AG20443 (cell line): ENCODE measurements at places on chromosomes 5 and 9.
A peak's percentile ranks its signal among the peaks of the same experiment; 100 is the strongest.

DNA sequence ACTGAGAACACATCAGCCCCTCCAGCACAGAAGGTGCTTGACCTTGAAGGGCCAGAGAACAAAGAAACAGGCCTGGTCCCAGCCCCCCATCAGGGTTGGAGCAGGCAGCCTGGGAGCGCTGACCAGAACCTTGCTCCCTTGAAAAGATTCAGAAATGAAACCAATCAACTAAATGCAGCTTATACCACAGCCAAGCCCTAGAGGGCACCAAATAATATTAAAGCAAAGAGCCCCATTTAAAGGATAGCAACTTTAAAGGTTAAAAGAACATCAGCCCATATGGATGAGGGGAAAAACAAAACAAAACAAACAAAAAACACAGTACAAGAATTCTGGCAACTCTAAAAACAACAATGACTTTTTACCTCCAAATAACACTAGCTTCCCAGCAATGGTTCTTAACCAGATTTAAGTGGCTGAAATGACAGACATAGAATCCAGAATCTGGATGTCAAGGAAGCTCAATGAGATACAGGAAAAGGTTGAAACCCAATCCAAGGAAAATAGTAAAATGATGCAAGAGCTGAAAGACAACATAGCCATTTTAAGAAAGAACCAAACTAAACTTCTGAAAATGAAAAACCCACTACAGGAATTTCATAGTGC lies 471.9 kb downstream of the MTRR start:
- DNase-seq: peak; percentile 57

DNA sequence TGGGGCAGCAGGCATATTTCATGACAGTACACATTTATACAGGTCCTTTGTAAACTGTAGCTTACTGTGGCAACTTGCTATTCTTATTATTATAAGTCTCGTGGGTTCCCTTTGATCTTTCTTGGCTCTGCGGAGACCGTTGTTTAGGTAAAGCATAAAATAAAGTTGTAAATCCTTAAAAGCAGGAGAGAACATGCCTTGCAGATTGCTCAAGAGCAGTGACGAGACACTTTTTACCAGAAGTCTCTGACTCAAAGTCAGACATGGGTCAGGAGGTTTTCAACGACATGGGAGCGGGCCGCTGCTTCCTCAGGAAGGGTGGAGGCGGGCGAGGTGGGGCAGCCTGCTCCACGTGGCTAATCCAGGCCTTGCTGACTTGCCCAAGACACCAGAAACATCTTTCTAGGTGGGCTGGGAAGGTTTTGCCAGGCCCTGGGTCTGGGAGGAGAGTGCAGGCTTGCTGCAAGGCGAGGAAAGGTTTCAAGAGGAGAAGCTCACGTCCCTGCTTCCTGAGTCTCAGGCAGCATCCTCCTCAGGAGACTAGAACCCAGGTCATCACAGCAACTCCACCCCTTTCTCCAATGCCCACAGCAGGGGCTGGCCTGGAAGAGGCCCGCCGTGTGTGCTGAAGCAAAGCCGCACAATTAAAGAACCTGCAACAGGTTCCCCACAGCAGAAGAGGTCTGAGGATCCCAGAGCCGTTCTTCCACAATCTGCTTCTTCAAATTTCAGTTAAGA lies 6.5 kb downstream of the TBC1D2 start:
- peak; percentile 83 for DNase-seq

- no peak for DNase-seq
These were observed 62.4 kb downstream of the SLC36A1 start for GRCh38 chr5:151509836-151510235.

DNA sequence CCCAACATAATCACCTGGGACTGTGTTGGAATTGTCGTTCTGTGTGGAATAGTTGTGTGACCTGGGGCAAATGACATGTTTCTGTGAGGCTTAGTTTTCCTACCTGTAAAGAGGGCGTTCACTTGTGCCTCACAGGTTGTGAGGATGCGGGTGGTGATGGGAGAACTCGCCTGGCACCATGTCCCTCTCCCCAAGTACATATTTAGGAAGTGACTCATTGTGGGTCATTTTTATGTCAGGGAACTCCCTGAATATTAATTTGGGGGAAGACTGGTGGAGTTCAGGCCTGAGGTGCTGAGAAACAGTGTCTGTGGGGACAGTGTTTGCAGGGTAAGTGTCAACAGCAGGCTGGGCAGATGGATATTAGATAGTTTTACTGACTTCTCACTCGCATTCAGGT lies 144.7 kb downstream of the KDM4C start:
- DNase-seq: peak; percentile 21

DNA sequence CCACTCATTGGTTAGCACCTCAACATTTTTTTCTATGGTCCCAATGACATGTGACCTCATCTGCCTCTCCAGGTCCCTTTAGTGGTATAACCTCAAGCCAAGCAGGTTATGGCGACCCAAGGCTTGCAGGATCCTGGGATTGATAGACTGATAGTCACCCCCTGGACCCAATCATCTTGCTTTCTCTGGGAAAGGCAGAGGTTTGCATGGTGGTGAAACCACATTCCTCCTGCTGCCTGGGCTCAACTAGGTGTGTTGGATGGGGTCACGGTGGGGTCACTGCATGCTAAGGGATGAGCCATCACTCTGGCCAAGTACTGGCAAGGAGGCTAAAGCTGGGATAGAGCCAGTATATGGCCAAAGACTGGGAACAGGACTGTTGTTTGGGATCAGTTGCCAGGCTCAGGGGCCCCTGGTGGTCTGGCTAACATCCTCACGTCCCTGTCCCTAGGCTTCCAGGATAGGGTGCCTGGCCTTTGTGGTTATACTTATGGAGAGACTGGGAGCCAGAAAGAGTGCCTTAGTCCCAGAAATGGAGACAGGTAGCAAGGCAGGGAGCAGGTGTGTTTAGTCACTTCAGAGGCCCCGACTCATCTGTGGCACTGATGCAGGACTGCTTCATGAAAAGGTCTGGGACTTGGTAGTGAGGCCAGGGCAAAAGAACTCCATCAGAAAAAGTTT lies 4.6 kb upstream of the SMIM32 start:
- no peak for DNase-seq

DNA sequence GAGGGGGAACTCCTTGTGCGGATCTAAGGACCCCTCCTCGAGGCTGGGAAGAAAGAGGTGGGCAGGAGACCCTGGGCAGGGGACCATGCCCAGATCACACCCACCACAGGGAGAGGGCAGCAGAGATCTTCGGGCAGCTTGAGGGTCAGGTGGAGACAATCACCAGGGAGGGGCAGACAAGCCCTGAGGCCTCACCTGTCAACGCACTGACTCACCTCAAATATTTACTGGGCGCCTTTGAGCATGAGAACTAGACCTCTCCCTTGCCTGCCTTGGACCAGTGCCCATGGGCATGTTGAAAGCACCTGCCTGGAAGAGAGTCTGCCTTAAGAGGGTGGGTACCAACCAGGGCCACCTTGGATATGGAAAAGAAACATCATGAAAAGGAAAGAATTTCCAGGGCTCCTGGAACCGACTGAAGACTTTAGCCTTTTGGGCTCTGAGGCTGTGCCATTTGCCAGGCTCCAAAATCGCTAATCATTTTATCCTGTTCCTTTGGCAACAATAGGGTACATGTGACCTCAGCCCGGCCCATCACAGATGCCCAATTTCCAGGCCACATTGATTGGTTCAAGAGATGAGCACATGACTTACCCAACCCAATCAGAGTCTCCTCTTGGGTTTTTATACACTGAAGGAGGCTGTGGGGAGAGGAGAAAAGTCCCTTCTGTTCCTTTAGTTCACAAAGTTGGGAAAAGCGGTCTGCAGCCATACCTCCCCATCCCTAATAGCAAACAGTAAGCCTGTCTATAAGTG lies 10.4 kb upstream of the SPINK4 start:
- DNase-seq: no peak

- DNase-seq: peak; percentile 93
These were observed 209.2 kb upstream of the PAPPA start for GRCh38 chr9:115944166-115944948.

GRCh38 chr5:125408448-125409233 lies 662.2 kb upstream of the ZNF608 start:
- peak; percentile 81 for DNase-seq

GRCh38 chr5:9841516-9842170 lies 211.5 kb upstream of the TAS2R1 start:
- no peak for DNase-seq

GRCh38 chr5:34900652-34901051 lies 14.7 kb downstream of the RAD1 start:
- no peak for DNase-seq

- DNase-seq: no peak
These were observed 40.9 kb downstream of the NACC2 start for GRCh38 chr9:136054146-136054545.

DNA sequence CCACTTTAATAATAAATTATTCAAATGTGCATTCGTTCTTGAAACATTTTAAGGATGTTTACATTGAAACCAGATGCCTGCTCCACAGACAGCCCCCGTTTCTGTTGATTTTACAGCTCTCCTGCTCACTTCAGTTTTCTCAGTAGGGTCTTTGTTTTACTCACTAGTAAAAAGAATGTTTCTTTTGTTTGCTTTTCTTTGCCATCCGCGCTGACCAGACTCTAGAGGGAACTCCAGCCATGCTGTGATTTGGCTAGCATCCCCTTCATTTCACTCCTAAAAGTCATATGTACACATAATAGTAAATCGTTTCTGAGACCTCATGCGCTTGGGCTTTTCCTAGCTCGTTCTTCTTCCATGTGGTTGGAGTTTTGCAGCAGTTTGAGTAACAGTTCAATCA lies 28.7 kb upstream of the PALM2AKAP2 start:
- DNase-seq: no peak

DNA sequence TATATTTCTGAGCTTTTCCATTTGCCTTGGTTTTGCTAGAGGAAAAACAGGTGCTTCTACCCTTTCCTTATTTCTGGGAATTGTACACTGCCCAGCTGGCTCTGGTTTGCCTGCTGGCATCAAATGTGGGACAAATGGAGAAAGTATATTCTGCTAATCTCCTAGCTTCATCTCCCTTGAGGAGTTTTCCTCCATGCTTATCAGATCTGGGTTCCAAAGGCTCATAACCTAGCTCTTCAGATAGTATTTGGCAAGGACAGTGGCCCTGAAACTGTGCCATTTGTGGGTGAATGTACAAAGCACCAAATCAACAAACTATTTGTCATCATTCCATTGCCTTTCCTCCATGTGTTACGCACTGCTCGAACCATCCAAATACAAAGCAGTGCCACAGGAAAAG lies 16.2 kb downstream of the PRLR start:
- no peak for DNase-seq

- DNase-seq: peak; percentile 45
These were observed 1.5 kb upstream of the IRX2 start for GRCh38 chr5:2752821-2753439.

DNA sequence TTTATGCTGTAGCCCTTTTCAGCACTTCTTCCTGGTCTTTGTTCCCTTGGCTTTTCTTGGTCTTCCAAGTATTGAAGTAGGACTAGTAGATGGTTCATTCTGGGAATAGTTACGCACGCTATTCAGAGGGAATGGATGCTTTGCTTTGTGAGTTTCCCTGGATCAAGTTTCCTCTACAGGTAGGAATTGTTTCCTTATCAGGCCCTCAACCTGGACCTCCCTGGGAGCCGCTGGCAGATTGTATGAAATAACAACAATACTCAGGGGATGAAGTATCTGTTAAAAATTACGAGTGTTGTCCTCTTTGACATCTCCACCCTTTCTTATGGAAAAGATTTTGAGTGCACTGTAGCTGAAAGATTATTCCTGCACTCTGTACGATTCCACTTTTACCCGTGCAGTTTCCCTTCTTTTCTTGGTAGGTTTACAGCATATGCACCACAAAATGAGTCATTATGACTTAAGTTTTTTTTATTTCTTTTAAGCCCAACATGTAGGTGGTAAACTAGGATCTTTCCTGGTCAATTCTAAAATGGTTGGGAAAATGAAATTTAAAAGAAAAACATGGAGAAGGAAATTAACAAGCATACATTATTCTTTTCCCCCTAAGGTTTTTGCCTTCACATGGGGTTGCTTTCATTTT lies 57.9 kb downstream of the ARHGAP26 start:
- no peak for DNase-seq

GRCh38 chr5:51018423-51018822 lies 352.0 kb downstream of the PARP8 start:
- no peak for DNase-seq

DNA sequence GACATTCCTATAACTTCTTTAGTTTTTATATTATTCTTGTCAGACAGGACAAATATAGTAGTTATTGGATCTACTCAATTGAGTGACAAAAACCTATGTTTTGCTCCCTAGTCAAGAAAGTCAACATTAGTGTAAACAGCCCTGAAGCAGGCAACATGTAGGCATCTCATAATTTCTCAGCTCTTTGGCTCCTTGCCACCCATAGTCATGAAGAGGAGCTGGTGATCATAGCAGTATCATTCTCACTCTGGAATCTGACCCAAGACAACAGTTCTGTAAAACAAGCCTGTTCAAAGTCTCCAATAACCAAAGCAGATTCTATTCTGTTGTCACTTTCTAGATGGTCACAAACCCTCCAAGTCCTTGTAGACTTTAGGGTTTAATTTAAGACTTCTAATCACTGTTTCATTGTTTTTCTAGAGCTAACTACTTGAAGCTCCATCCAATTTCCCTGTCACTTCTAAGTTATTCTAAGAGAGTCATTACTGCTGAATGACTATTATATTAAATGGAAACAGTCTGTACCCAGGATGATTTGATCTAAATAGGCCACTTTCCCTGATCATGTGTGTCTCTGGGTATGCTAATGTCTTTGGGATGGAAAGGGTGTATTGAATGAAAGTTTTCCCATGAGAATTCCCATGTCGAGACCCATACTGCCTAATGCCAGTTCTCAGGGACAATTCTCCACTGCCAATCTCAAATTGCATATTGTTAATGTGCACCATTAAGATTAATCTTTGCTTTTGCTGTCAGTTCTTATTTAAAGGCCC lies 533.3 kb downstream of the ACTL7B start:
- no peak for DNase-seq

DNA sequence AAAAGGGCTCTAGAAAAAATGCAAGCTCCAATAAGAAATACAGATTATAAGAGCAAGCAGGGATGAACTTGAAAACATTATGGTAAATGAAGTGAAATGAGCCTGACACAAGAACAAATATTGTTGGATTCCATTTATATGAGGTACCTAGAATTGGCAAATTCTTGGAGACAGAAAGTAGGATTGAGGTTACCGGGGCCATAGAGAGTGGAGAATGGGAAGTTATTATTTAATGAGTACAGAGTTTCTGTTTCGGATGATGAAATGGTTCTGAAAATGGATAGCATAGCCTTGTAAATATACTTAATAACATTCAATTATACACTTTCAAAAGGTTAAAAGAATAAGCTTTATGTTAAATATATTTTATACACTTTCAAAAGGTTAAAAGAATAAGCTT lies 75.6 kb upstream of the SLC12A2 start:
- DNase-seq: no peak

GRCh38 chr9:5586391-5586802 lies 42.5 kb upstream of the RIC1 start:
- peak; percentile 33 for DNase-seq

- DNase-seq: peak; percentile 25
These were observed 134.0 kb upstream of the MAP3K1 start for GRCh38 chr5:56681346-56681745.
